ENCODE measurements at places on chromosomes 4 and X.
A peak's percentile ranks its signal among the peaks of the same experiment; 100 is the strongest.

GRCh38 chrX:46727441-46727840 lies 31.5 kb downstream of the SLC9A7 start:
- no peak for DNase-seq

DNA sequence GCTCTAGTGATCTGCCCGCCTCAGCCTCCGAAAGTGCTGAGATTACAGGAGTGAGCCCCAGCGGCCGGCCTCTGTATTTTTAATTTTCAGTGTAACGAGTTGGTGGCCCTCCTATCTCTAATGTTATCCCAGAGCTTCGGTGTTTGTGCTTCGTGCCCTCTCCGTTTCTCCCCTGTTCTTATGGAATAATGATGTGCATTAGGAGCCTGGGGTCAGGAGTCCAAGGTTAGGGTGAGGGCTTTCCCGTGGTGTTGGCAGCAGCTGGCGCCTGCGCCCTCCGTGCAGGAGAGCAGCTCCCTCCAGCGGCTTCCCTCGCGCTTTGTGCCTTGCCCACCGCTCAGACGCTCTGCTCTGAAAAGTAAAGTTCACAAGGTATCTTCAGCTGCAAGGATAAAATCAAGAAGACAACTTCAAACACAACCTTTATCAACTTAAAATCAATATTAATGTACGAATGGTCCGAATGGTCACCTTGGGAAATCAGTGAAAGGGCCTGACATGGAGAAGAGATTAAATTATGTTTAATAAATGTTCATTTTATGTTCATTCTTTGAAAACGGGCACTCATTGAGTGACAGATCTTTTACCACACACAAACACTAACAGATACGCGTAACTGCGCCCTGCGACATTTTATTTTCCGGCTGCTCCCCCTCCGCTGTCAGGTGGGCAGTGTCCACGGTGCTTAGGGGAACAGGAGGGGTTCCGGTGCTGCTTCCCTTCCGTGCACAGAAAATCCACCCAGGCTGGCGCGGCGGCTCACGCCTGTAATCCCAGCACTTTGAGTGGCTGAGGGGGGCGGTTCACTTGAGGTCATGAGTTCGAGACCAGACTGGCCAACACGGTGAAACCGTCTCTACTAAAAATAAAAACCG lies 62.4 kb downstream of the TRAPPC11 start:
- DNase-seq, result no peak

DNA sequence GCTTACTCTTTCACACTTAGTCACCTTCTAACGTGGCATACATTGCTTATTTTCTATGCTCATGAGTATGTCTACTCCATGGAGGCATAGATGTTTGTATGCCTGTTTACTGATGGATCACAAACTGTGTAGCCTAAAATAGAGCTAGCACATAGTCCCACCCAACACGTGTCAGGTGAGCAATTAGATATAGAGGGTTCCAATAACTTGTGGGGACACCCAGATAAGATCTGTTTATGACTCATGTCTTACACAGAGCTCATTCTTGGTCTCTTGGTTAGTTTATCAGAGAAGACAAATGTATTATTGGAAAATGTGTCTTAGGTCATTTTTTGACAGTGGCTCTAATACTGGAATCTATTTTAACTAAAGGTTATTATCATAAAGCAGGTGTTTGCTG lies 6.8 kb downstream of the ZFP42 start:
- no peak for DNase-seq

DNA sequence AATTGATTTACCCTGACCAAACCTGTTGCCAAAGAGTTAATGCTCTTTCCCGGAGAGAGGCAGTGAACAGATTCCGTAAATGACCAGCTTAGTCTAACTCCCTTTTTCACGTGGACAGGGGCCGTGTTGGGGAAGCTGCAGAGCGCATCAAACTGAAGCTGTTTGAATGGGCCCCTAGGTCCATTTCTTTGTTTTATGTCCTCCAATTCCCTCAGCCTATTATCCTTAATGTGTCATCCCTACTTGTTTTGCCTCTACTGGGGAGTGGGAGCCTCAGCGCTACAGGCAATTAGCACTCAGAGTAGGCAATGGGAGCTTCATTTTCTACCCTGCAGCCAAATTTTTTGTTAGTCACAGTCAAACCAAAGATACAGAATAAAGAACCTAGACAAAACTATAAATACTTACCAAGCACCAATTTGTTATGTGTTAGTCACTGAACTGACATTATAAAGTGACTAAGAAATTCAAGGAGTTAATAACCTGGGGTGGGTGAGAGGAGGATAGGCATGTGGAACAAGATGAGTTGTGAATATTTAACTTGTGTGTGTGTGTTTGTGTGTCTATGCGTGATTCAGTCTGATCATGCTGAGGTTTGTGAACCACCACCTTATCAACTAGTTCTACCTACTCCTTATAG lies 417.4 kb downstream of the PACRGL start:
- DNase-seq, result no peak

GRCh38 chrX:105190252-105190853 lies 30.1 kb downstream of the TEX13A start:
- no peak for DNase-seq

GRCh38 chrX:118772051-118772450 lies 44.6 kb downstream of the IL13RA1 start:
- DNase-seq, result no peak

DNA sequence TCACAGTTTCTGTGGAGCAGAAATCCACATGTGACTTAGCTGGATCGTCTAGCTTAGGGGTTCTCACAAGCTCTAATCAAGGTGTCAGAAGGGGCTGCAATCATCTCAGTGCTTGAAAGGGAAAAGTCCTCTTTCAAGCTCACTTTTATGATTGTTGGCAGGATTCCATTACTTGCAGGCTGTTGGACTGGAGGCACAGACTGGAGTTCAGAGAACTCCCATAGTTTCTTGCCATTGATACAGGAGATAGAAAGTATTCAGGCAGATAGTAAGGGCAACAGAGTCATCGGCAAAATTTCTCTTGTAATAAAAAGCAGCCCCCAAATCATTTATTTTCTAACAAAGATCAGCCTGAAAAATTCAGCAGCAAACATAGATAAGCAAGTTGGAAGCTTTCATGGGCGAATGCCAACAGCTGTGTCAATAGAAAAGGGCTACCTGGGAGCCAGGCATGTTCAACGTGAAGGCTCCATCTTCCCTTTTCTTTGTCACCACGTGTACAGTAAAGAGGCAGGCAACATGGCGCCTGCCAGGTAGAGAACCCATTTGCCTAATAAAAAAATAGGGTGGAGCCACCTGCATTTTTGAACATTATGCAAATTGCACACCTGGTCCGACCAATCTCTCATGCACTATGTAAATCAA lies 64.4 kb downstream of the CXCL13 start:
- no peak for DNase-seq

DNA sequence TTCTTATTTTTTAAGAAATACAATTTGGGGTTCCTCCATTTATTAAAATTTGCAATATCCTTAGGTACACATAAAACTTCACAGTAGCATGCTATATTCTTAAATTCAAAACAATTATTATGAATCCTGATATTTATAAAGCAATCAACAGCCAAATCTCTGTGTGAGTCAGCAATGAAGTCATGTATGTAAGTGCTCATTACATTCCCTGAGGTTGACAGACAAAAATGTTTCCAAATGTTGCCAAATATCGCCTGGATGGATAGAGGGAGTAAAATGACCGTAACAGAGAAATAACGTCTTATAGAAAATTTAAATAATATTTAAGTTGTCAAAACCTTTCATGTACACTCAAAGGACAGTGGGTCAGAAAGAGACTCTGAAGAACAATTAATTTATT lies 220.0 kb downstream of the PCDH18 start:
- no peak for DNase-seq

DNA sequence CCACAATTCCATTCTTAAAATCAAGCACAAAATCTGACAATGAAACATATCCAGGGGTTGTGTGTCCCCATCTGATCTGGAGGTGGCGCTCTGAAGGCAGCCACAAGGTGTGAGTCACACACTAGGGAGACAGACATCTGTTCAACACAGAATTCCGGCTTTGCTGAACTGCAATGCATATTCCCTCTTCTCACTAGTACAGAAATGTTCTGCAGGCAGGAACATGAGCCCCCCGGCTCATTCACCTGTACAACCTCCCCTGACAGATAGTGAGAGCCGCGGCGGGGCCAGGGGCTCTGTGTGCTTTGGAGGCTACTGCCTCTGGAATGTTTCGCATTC lies 41.9 kb downstream of the WDR1 start:
- no peak for DNase-seq

DNA sequence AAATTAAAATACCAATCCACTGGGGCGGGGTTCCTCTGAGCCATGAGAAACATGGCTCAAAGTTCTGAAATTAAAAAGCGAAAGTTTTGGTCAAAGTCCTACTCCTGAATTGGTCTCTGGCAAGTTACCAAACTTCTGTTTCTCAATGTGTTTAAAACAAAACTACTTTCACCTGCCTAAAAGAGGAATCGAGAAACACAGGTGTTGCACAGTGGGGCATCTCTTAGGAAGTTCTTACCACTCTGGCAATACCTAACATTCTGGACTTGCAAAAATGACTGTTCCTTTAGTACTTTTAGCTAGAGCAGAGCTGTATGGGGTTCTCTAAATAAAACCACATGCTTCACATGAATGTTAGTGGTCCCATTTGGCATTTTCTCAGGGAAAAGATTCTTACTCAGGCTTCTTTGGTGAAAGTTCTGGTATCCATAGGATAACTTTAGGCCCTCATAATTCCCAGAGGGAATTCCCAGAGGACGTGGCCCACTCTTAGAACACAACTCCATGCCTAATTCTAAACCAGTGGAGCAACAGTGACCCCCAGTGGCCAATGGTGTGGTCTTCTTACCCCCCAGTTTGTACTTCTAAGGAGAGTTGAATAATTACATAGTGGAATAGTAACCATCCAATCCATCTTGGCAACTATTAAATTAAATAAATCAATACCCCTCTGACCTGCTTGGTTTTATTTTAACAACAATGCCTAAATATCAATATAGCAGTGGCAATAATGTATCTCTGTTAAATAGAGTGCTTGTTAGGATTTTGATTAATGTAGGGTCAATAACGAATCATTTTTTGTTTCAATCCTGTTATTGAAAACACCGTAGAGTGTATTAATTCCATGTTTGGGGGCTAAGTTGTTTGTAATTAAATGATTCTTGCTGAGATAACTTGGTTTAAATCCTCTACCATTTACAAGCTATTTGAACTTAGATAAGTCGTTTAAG lies 21.9 kb downstream of the BMP3 start:
- peak; percentile 5 for DNase-seq

DNA sequence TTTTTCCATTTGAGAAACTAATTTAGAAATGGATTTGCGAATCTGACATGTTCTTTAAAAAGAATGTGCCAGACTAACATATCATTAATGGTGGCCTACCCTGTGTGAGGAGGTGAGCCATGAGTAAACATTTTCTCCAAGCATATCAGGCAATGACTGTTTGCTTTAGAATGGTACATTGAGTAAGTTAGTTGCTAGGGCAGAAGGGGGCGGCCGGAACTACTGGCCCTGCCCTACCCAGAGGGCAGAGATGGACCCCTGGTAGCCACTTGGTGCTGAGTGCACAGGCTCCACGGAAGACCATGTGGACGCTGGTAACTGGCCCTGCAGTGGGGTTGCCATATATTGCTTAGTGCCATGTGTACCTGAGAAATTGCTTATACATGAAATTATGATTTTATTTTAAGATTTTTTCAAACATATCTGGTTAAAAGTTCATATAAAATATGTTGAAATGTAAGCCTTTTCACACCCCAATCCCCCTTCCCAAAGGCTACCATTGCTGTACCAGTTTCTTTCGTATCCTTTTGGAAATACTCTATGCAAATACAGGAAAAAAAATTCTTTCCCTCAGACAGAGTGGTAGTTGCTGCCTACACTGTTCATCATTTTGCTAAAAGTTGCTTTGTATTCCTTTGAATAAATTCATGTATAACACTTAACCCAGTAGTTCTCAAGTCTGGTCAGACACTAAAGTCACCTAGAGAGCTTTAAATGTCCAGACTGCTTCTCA lies 8.8 kb downstream of the FNIP2 start:
- no peak for DNase-seq

DNA sequence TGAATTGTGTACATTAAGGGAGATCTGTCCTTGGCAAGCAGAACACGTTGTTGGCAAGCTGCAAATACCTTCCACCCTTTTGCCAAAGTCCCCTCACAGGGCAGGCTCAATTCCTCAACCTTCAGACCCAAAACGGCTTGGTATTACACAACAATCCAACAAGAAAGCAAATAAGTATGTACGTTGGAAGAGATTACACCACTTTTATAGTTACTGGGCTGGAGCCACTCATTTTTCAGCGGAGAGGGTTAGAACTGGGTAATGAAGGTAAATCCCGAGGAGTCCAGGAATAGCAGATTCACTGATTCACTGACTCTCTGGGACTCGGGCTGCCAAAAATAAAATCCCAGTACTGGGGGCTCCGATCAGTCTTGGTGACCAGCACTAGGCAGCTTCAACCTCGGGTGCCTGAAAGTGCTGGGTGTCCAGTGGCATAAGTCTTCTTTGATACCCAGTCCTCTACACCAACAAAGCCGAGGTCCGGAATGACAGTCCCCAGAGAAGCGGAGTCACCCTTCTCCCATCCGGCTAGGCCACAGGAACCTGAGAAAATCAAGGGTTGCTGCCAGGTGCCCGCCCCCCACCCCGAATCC lies 587 bp downstream of the TIMM8A start:
- DNase-seq, result no peak

GRCh38 chrX:72392816-72393800 lies 87.4 kb upstream of the CITED1 start:
- DNase-seq, result no peak

- DNase-seq, result no peak
These were observed 169.4 kb downstream of the IL1RAPL1 start for GRCh38 chrX:28756647-28757046.

DNA sequence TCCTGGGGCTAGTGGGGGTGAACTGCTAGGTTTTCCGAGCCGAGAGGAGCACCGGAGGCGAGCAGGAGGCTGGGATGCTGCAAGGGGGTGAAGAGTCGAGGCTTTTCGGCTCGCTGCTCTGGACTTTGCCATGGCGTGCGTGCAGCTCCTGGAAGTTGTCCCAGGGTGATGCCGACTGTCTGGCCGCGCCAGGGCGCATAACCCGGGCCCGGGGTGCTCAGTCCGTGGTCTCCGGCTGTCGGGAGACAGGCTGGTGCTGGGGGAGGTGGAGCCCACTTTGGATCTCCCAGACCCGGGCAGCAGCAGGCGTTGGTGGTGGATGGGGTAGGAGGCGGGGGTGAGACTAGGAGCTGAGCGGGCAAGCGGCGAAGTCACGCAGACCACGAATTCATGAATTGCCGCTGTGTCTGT lies 793 bp downstream of the GRIA3 start:
- DNase-seq, result no peak

- DNase-seq, result no peak
These were observed 1520.1 kb downstream of the PCDH18 start for GRCh38 chr4:136012220-136012619.

GRCh38 chrX:38682095-38682494 lies 119.2 kb upstream of the MID1IP1 start:
- DNase-seq, result no peak

Data from C1 segment of cervical spinal cord (tissue), 14 donors.